ENCODE measurements at places on chromosomes 1 and 21.
A peak's percentile ranks its signal among the peaks of the same experiment; 100 is the strongest.

DNA sequence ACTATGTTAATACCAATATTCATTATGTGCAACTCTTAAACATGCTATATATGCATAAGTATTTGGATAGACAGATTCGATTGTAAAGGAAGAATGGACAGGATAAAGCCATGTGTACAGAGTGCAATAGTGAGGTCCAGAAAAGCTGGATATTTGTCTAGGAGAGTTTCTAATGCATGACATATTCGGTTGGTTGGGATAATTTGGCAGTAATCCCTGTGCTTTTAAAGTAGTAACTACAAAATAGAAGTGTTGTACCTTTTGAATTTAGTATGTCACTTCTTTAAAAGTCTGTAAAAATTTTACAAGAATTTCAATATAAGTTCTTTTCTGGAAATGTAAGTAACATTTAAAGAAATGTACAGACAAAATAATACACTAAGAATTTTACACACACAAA lies 774.5 kb downstream of the USP25 start:
- no peak overlapping the region for H3K27ac ChIP-seq
- H3K27me3 ChIP-seq: no peaks in the 10 kb centered on the region
- no peaks in the 10 kb centered on the region for H3K36me3 ChIP-seq
- no peak overlapping the region for H3K4me3 ChIP-seq
- no peak for DNase-seq

- H3K27me3 ChIP-seq: peaks cover 11% of the 10 kb centered on the region
- no peak overlapping the region for H3K27ac ChIP-seq
- H3K4me1 ChIP-seq: no peaks in the 10 kb centered on the region
- peak; percentile 43 for DNase-seq
- H3K4me3 ChIP-seq: no peak overlapping the region
These were observed 61.7 kb downstream of the FCRL5 start for GRCh38 chr1:157490467-157491165.

DNA sequence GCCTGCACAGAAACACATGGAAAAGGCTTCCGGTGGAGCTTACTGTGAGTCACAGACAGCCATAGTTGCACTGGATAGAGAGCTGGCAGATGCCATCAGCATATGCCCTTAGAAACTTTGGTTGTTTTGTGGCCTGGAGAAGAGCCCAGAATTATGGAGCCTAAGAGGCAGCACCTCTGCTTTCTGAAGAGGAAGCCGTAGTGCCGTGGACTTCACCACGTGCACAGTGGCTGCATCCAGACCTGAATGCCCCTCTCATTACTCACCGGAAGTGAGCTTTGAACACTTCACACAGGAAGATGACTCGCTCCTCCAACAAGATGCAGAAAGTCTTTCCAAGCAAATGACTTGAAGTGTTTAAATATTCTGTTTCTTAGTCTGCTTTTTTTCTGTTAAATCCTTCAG lies 28.4 kb downstream of the JUN start:
- H3K27ac ChIP-seq: peak overlapping the region; percentile 84
- peaks cover 38% of the 10 kb centered on the region for H3K4me1 ChIP-seq
- H3K36me3 ChIP-seq: peaks cover 23% of the 10 kb centered on the region
- peak; percentile 53 for DNase-seq

GRCh38 chr1:6350416-6351088 lies 43.0 kb downstream of the ACOT7 start:
- no peak for DNase-seq
- no peaks in the 10 kb centered on the region for H3K27me3 ChIP-seq
- H3K27ac ChIP-seq: no peak overlapping the region
- peaks cover 15% of the 10 kb centered on the region for H3K4me1 ChIP-seq

GRCh38 chr1:232226197-232226712 lies 403.7 kb downstream of the SIPA1L2 start:
- peaks cover 8% of the 10 kb centered on the region for H3K4me1 ChIP-seq
- H3K27ac ChIP-seq: no peak overlapping the region
- no peak overlapping the region for H3K4me3 ChIP-seq
- DNase-seq: peak; percentile 26
- H3K27me3 ChIP-seq: peaks cover 10% of the 10 kb centered on the region

GRCh38 chr1:152125834-152126443 lies 10.7 kb upstream of the TCHH start:
- no peak for DNase-seq
- H3K4me1 ChIP-seq: peaks cover 7% of the 10 kb centered on the region
- peaks cover 63% of the 10 kb centered on the region for H3K27me3 ChIP-seq
- H3K27ac ChIP-seq: no peak overlapping the region
- H3K36me3 ChIP-seq: no peaks in the 10 kb centered on the region
- no peak overlapping the region for H3K4me3 ChIP-seq

DNA sequence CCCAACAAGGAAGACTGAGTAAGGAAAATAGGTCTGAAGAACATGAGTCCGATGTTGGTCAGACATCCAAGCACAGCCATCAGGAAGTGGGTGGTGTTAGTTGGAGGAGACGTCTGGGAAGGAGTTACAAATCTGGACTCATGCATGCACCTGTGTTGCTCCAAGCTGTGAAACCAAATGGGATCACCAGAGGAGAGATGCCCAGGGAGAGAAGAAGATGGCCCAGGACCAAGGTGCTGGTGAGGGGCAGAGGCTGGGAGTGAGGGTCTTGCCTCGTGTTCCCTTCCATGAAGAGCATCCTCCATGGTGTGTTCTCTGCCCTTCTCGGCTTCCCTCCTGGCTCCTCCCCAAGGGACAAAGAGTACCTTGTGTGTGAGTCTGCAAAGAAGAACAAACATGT lies 405.6 kb downstream of the NPHP4 start:
- H3K36me3 ChIP-seq: no peaks in the 10 kb centered on the region
- H3K4me3 ChIP-seq: no peak overlapping the region
- no peak for DNase-seq
- no peak overlapping the region for H3K27ac ChIP-seq
- H3K4me1 ChIP-seq: no peaks in the 10 kb centered on the region

All from activated naive CD8-positive, alpha-beta T cell treated with anti-CD3 and anti-CD28 coated beads for 36 hours (primary cell).